NCI-H774 (cell line): ENCODE measurements at places on chromosomes 5 and 9.
A peak's percentile ranks its signal among the peaks of the same experiment; 100 is the strongest.

DNA sequence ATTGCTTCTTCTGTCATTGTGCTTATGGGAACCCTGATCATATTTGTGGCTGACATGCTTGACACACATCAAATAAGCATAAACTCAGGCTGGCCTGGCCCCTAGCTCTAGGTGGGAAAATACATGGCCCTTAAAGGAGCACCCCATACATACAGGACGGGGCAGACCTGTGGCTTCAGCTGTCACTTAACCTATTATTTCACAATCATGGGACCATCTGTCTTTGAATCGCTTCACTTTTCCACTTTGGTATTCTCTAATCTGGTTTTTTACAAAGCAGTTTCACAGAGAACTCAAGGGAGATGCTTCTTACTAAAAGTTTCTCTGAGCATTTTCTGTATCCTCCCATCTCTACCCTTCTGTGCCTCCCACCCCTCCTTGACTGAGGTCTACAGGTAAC lies 34.6 kb upstream of the LRRTM2 start:
- no peak for DNase-seq

GRCh38 chr9:89501311-89501898 lies 3.5 kb upstream of the SEMA4D start:
- DNase-seq = no peak

- DNase-seq = no peak
Observed at GRCh38 chr5:127639828-127640227, 9.1 kb upstream of the CTXN3 start.

DNA sequence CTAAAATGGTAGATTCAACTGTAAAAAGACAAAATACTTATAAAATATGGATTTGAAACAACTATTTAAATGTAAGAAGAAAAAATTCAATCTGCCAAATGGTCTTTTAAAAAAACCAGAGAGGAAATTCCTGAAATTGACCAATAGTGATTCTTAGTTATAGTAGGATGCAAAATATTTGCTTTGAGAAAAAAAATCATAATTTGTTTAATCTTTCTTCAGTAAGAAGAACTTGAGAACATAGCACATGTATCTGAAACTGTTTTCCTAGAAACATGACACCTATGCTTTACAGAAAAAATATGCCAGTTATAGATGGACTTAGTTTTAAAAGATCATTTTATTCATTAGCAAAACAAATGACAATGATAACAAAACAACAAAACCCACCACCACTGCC lies 186.9 kb upstream of the CD180 start:
- no peak for DNase-seq

DNA sequence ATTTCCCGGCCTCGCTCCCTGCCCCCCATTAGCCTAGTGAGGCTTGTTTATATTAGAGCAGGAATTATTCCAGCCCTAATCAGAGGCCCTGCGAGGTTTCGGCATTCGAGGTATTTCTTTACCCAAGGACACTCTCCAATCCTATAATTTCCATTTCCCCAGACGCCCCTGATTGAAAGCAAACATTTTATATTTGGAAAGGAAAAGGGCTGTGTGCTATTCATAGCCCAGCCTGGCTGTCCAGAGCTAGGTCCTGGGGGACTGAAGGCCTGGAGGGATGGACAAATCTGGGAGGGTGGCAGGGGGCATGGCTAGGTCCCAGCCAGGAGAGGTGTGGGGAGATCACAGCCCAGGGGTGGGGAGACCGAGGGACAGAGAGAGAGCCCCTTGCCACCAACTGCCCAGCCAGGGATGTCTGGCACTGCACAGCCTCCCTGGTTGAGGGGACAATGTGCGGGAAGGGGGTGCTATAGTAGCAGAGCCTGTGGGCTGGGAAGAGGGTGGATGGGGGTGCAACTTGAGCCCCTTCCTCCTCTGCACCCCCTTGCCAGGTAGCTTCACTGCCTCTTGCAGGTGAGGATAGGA lies 125.1 kb downstream of the BARX1 start:
- no peak for DNase-seq

DNA sequence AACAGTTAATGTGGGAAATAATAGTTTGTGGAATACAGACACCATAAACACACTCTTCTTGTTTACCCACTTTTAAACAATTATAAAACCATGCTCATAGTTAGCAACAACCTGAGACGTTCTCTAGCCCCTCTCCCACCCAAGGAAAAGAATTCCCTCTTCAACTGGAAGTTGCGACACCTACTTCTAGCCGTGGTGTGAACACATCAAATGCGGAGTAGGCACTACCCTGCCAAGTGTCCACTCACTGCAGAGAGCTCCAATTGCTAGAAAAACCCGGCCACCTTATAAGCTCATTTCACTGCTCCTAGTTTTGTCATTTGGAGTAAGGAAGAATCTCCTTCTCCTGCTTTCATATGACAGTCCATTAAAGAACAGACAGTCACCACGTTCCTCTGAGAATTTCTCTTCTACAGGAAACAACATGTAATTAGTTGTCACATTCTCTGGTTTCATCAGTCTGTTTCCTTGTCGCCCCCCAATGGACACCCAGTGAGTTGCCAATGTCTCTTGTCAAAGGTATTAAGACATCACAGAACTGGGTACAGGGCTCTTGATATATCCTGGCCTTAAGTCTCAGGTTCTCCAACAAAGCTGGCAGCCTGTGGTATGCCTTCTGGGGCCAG lies 47.3 kb downstream of the PRLR start:
- DNase-seq = no peak

DNA sequence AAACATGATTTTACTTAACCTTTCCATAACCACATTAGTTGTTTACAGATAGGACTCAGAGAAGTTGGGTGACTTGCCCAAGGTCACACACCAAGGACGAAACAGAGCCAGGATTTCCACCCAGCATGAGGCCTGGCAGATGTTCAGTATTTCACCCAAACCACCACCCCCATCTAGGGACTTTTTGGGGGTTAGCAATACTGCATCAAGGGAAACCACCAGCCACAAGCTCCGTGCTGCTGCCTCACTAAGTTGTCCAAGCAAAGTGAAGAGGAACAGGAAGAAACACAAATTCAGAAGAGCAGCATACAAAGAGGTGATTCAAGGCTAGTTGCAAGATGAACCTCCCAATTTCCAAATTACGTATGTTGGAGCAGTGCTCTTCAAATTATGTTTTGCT lies 219.6 kb upstream of the RORB start:
- no peak for DNase-seq

- DNase-seq = no peak
Observed at GRCh38 chr5:139090581-139090980, 107.6 kb downstream of the SIL1 start.

DNA sequence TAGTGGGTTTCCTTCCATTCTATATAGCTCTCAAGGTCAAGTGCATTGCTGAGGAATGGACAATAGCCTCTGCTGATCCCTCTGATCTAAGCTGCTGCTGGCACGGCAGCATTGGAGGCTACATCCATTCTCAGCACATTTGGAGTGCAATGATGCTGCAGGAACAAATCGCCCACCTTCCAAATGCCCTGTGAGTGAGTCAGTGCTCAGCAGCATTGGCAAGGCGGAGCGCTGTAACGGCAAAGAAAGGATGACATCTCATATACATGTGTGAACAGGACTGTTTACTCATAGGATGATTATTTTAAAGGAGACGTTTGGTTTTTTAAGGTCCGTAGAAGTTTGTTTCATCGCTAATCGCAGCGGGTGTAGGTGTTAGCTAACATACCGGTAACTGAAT lies 408.7 kb downstream of the ARHGEF28 start:
- DNase-seq = no peak

GRCh38 chr5:136020383-136021015 lies 8.3 kb upstream of the TGFBI start:
- DNase-seq = no peak

DNA sequence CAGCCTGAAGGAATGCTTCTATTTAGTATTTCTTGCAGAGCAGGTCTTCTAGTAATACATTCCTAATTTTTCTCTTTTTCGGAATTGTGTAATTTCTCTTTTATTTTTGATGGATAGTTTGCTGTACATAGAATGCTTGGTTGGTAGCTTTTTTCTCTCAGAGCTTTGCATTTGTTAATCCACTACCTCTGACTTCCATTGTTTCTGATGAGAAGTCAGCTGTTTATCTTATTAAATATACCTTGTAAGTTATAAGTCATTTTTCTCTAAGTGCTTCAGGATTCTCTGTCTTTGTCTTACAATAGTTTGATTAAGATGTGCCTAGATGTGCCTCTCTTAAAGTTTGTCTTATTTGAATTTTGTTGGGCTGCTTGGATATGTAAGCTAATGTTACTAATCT lies 101.9 kb downstream of the HTR1A start:
- no peak for DNase-seq

DNA sequence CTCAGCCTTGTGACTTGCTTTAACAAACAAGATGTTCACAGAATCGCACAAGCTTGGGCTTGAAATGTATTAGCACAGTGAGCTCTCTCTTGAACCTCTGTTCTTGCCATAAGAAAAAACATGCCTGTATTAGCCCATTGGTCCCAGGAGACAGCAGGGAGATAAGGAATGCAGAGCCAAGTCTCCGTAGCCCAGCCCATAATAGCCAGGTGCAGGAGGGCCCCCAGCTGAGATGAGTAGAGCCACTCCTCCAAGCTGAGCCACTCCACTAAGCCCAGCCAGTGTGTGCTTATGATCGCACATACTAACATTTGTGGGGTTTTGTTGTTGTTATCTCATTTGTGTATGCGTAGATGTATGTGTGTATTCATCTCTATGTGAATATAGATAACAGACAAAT lies 21.6 kb upstream of the SVEP1 start:
- DNase-seq = no peak

DNA sequence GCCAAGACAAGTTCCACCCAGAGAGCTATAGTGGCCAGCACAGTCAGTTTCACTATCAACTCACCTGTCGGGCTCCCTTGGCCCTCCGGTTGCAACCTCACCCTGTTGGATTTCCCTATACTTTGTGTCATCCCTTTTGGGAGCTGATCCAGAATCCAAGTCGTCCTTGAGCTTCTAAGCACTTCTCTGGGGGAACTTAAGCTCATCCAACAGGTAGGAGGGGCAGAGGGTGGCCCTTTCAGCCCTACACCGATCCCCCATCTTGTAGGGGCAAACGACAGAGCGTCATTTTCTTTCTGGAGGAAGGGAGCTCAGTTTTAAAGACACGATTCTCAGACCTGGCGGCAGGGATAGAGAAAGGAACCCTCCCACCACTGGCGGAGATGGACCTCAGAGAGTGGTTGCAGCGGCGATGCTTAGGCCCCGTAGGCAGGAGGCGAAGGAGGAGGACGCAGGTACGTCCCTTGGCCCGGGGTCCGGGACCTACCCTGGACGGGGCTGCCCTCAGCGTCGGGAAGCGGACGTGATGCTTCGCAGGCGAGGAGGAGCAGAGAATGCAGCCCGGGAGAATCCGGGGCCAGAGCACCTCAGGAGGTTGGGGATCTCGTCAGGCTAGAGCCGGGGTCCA lies 519 bp downstream of the ZER1 start:
- no peak for DNase-seq

DNA sequence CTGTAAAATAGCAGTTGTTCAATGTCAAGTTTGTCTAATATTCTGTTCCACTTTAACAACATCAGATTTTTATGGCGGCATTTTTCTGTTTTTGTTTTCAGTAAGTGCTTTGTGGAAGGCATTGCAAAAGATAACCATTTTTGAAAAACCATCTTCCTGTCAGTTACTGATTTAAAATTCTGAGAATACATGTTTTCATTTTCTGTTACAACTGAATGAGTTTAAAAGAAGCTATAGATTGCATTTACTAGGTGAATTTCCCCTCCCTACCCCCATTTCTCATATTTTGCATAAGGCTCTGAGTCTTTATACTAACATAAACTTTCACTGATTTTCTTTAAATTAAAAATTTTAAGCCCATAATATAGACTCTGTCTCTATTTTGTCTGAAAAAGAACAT lies 4.6 kb upstream of the ERAP2 start:
- no peak for DNase-seq

DNA sequence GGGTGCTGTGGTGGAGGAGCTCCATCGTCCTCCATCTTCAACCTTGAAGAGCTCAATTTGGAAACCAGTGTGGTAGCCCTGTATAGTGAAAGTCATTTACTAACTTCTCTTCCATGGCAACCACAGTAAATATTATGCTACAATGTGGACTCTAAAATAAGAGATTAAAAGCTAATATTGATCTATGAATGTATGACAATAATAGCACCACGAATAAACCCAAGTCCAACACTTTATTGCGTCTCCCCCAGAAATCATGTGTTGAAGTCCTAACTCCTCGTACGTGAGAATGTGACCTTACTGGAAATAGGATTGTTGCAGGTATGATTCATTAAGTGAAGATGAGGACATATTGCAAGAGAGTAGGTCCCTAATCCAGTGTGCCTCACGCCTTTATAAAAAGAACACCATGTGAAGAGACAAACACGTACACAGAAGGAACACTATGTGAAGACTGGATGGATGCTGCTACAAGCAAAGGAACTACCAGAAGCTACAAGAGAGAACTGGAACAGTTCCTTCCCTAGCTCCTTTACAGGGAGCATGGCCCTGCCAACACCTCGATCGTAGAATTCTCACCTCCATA lies 276.2 kb downstream of the PDE4D start:
- peak; percentile 43 for DNase-seq

DNA sequence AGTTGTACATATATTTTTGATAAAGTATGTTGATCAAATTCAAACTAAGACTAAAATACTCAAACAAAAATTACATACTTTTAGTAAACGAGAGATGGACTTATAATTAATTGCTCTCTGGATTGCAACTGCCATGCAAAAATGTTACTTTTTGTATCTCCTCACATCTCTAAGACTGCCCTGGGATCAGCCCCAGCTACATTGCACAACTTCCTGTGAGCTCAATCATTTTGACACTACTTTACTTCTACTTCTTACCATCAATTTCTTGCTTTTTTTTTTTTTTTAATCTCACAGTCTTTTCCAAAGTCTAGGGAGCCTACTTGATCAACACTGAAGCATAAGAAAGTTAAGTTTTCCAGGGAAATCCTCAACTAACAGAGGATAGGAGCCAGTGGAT lies 506.0 kb upstream of the CDH10 start:
- no peak for DNase-seq

DNA sequence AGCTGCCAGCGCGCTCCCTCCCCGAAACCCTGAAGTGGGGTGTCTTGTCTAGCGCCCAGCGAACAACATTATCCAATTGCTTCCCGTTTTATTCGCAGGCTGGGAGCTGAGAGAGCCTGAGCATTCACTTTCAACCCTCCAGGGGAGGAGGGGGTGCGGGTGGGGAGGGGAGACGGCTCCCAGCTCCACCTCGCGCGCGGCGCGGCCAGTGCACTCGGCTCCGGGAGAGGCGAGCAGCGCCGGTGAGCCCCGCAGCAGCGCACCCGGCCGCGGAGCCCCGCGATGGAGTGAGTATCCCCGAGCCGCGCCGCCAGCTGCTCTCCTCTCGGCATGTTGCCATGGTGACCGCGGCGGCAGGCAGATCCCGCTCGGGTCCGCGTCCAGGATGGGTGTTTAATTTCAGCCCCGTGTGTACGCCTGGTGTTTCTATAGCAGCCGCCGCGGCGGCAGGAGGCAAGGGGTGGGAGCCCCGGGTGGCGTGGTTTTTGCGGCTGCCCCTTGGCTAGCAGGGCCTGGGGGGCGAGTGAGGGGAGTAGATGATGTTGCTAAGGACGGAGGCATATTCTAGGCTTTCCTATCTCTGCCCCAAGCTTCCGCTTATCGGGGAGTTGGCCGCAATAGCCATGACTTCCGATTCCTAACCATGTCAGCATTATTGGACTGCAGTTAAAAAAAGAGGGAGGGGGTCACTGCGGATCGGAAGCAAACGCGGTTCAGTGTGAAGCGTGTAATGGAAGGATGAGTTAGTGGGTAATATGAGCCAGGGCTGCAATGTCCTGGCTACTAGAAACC lies 139.2 kb upstream of the PALM2AKAP2 start:
- DNase-seq = peak; percentile 23
